Peyer's patch (tissue), 4 donors: ENCODE measurements at places on chromosomes 6 and 20. TPM values are rescaled to one million over a fixed set of nuclear protein-coding genes. Genes with fewer than 3 reads are reported as not detected.
A peak's percentile ranks its signal among the peaks of the same experiment; 100 is the strongest.

Gene MAK
- not detected for total RNA-seq

Gene LY6G6C
- not detected for total RNA-seq

Gene DEFB118
- not detected for total RNA-seq

Gene ROS1
- 0.94 TPM for total RNA-seq

Gene GRM1
- not detected for total RNA-seq

Gene TFAP2A
- total RNA-seq: not detected

Gene TMEM14B
- total RNA-seq: 46.4 TPM

Gene C6orf58
- total RNA-seq: not detected

Gene VPS52
- 56.7 TPM for total RNA-seq

Gene SLC16A10
- total RNA-seq: 9.1 TPM

GRCh38 chr6:95687839-95688238 lies 110.5 kb downstream of the MANEA start:
- no peaks in the 10 kb centered on the region for H3K36me3 ChIP-seq
- no peak for DNase-seq

GRCh38 chr6:160163912-160164311 lies 42.3 kb downstream of the SLC22A1 start:
- no peaks in the 10 kb centered on the region for H3K27me3 ChIP-seq
- no peaks in the 10 kb centered on the region for H3K36me3 ChIP-seq
- DNase-seq: no peak

DNA sequence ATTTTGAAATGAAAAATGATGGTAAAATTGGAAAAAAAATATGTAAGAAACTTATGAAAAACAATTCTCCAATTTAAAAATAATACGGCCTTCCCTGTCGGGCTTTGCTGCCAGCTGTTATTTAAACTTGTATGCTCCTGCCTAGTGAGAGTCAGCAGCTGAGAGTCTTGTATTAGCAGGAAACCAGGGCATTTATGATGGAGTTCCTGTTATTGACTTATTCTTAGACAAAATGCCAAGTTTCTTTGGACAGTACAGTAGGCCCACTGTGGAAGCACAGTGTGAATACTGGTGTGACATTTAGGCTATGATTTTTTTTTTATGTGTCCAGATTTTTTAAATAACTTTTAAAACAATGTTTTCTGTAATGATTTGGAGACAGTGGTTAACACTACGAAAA lies 42.1 kb downstream of the GMDS start:
- H3K27ac ChIP-seq: no peak overlapping the region
- no peak for DNase-seq
- H3K36me3 ChIP-seq: no peaks in the 10 kb centered on the region
- H3K4me3 ChIP-seq: no peak overlapping the region
- H3K4me1 ChIP-seq: no peaks in the 10 kb centered on the region

- H3K27me3 ChIP-seq: no peaks in the 10 kb centered on the region
- H3K36me3 ChIP-seq: no peaks in the 10 kb centered on the region
- peaks cover 10% of the 10 kb centered on the region for H3K4me1 ChIP-seq
- no peak overlapping the region for H3K4me3 ChIP-seq
- DNase-seq: peak; percentile 63
Measured at GRCh38 chr20:62485062-62485700, 9.4 kb upstream of the GATA5 start.

- peak within 1 kb of the TSS; percentile 82 for H3K27ac ChIP-seq
- no peaks in the 10 kb centered on the region for H3K36me3 ChIP-seq
- peak within 1 kb of the TSS; percentile 39 for H3K4me3 ChIP-seq
Measured at GRCh38 chr20:57620274-57620990, at the start of gene ZBP1. TSS of gene ZBP1 (minus strand) at chr20:57620426. CDS start at chr20:57620295, 131 bp downstream.

DNA sequence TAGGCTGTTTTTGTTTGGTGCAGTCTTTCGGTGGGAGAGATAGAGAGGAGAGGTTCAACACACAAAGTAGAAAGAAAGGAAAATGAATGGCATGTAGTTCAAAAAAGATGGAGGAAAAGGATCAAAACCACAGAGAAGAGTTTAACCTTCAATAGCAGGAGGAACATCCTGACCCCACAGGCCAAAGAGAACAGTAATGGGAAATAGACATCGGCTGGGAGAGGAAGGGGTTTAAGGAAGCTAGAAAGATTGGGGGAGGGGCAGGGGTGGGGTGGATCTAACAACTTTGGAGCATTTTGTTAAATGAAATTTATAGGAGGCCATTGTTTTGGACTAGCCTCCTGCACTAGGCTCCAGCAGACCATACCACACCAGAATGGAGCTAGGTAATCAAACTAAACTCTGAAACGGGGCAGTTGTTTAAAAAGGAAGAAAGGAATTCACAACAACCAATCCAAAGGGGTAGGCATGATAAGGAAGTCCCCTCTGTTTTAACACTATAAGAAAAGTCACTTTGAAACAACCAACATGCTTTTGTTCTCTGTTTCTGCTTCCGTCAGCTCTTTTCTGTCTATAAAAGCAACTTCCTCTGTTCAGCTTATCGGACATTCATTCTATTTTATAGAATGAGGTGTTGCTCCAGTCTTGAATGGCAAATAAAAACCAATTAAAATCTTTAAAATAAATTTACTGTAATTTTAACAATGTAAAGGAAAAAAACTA lies 82.6 kb downstream of the EPB41L2 start:
- H3K27me3 ChIP-seq: no peaks in the 10 kb centered on the region
- no peaks in the 10 kb centered on the region for H3K36me3 ChIP-seq

GRCh38 chr6:31900917-31901414 lies 920 bp downstream of the ZBTB12 start:
- DNase-seq: no peak
- H3K27ac ChIP-seq: peak overlapping the region; percentile 67
- peaks cover 5% of the 10 kb centered on the region for H3K4me1 ChIP-seq
- no peaks in the 10 kb centered on the region for H3K27me3 ChIP-seq
- H3K4me3 ChIP-seq: peak overlapping the region; percentile 57

DNA sequence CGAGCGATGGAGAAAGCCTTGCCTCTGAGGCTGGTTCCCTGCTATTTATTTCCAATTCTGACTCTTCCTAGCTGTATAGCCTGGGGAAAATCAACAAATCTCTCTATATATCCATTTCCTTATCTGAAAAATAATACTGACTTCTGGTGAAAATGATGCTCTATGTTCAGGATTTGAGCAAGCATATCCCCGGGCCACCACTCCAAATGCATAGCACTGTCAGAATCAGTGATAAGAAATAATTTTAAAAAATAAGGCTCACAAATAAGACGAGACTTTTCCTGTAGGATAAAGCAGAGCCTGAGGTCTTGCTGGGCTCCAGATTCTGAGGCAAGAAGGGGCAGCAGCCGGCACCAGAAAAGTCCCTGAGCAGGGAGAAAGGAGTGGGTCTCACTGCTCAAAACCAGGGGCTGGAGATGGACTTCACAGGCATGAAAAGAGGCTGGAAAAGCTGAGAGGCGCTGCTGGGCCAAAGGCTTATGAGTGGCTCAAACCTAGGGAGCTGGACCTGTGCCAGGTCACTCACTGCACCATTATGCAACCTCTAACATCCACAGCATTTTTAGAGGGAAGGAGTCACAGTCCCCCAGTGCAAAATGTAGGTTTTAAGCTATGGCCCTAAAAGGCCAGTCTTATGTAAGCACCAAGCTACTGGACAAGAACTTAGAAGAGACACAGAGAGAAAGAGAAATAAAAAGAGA lies 48.1 kb upstream of the SLC17A4 start:
- DNase-seq: no peak
- no peaks in the 10 kb centered on the region for H3K36me3 ChIP-seq
- no peak overlapping the region for H3K27ac ChIP-seq
- no peak overlapping the region for H3K4me3 ChIP-seq
- no peaks in the 10 kb centered on the region for H3K27me3 ChIP-seq

GRCh38 chr6:66662721-66663507 lies 955.9 kb upstream of the EYS start:
- H3K4me3 ChIP-seq: no peak overlapping the region
- DNase-seq: no peak
- H3K4me1 ChIP-seq: no peaks in the 10 kb centered on the region
- no peaks in the 10 kb centered on the region for H3K36me3 ChIP-seq
- H3K27ac ChIP-seq: no peak overlapping the region
- no peaks in the 10 kb centered on the region for H3K27me3 ChIP-seq

DNA sequence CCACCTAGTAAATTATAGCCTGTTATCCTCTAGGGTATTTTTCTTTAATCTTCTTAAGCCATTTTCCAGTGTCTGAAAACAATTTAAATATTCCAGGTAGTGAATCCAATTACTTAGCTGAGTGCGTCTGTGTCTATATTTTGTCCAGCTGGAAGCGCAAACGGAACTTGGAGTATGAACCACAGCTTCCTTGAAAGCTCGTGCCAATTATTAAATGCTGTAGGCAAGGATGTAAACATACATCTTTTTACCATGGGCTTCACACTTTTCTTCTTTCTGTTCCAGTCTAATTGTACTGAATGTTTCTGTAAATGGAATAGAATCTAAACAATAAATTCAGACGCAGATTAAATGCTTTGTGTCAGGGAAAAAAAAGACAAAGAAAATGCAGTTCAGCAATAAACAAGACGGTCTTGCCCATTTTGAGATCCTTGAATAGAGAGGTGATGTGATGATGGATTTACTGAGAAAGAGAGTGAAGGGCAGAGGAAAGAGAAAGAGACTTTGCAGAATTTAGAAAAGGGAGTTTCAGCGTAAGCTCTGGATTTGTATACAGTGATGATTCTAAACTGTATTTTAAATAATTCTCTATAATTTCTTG lies 1.9 kb downstream of the PLCB1 start:
- DNase-seq: no peak
- H3K27me3 ChIP-seq: no peaks in the 10 kb centered on the region
- H3K27ac ChIP-seq: no peak overlapping the region
- no peak overlapping the region for H3K4me3 ChIP-seq
- no peaks in the 10 kb centered on the region for H3K4me1 ChIP-seq

- H3K4me1 ChIP-seq: no peaks in the 10 kb centered on the region
- H3K27me3 ChIP-seq: no peaks in the 10 kb centered on the region
- H3K36me3 ChIP-seq: no peaks in the 10 kb centered on the region
- no peak for DNase-seq
- no peak overlapping the region for H3K4me3 ChIP-seq
Measured at GRCh38 chr20:54470697-54471096, 4.7 kb upstream of the DOK5 start.

- H3K27me3 ChIP-seq: no peaks in the 10 kb centered on the region
- no peak for DNase-seq
- no peak overlapping the region for H3K27ac ChIP-seq
- H3K4me1 ChIP-seq: no peaks in the 10 kb centered on the region
- no peaks in the 10 kb centered on the region for H3K36me3 ChIP-seq
Measured at GRCh38 chr20:5928836-5929715, 21.3 kb downstream of the TRMT6 start.

DNA sequence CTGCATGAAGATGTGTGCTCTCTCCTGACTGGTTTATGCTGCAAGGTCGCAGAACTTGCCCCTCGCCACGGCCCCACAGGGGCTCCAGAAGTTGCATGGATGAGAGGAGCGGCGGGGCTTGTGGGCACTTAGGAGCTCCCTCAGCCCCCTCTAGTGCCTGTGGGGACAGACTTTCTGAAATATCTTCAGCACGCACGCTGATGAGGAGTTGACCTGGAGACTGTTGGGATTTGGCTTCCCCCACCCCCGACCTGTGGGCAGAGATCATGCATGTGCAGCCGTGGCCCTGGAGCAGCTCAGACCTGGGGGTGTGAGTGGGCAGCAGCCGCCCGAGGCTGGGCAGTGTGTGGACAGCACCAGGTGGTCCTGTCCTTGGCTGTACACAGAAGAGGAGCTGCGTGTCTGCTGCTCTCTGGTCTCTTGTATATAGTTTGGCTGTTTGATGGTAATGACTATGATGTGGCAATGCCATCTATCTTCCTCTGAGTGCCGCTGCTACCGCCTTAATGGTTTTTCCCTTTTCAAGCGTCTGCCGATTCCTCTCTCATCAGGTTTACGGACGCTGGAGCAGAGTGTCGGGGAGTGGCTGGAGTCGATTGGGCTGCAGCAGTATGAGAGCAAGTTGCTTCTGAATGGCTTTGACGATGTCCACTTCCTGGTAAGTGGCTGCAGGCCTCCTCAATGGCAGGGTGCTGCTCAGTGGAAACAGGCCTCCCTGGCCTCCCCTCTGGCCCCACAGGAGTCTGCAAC lies 81.4 kb downstream of the TCP11 start:
- H3K27ac ChIP-seq: no peak overlapping the region
- no peak overlapping the region for H3K4me3 ChIP-seq
- peaks cover 71% of the 10 kb centered on the region for H3K36me3 ChIP-seq
- H3K4me1 ChIP-seq: no peaks in the 10 kb centered on the region
- H3K27me3 ChIP-seq: no peaks in the 10 kb centered on the region

DNA sequence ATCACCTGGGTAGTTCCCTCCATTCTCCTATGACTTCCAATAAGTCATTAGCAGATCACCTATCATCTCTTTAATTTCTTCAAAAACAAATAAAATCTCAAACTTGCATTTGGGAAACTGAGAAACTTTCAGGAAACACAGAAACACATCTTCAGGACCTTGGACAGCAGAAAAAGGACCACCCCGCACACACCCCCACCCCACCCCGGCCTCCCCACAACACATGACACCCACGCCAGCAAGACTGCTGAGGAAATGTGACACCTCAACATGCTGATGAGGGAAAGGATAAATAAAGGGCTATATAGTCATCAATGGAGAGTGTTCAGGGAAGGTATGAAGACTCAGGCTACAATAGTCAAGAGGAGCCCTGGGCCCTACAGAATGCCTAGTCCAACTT lies 15.6 kb upstream of the TRIM39 start:
- H3K27me3 ChIP-seq: no peaks in the 10 kb centered on the region
- no peaks in the 10 kb centered on the region for H3K4me1 ChIP-seq
- no peak overlapping the region for H3K4me3 ChIP-seq
- H3K36me3 ChIP-seq: no peaks in the 10 kb centered on the region

DNA sequence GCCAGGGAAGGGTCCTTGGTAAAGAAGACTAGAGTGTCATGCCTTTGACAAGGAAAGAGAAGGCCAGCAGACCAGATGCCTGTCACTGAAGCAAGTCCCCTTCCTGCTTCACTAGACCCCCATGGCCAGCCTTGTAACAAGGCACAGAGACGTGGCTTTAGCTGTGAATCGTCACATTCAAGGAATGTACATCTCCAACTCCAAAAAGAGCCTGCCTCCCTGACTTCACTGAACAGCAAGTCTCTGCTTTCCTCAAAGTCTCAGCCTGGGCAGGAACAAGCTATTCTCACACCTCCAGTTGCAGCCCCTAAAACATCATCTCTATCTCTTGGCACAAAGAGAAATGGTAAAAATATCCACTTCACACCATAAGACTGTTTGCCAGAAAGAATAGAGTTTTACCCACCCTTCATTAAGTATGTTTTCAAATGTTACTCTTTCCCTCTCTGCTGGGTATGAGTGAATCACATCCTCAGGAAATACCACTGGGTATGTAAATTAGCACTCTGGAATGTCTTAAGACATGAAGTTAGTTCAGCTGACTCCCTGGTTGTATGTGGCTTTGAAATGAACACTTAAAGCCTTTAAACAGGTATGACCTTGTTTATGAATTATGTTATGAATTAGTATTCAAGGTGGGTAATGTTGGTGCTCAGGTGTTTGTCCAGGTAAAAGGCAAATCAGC lies 46.4 kb upstream of the NT5E start:
- DNase-seq: no peak
- H3K4me1 ChIP-seq: no peaks in the 10 kb centered on the region
- no peak overlapping the region for H3K4me3 ChIP-seq
- H3K27me3 ChIP-seq: no peaks in the 10 kb centered on the region
- H3K36me3 ChIP-seq: no peaks in the 10 kb centered on the region
- H3K27ac ChIP-seq: peak overlapping the region; percentile 77

- H3K4me3 ChIP-seq: no peak overlapping the region
- DNase-seq: no peak
- no peaks in the 10 kb centered on the region for H3K4me1 ChIP-seq
- no peaks in the 10 kb centered on the region for H3K27me3 ChIP-seq
Measured at GRCh38 chr6:131226459-131227157, 91.3 kb downstream of the AKAP7 start.
